ENCODE measurements at places on chromosomes 7 and 10.

DNA sequence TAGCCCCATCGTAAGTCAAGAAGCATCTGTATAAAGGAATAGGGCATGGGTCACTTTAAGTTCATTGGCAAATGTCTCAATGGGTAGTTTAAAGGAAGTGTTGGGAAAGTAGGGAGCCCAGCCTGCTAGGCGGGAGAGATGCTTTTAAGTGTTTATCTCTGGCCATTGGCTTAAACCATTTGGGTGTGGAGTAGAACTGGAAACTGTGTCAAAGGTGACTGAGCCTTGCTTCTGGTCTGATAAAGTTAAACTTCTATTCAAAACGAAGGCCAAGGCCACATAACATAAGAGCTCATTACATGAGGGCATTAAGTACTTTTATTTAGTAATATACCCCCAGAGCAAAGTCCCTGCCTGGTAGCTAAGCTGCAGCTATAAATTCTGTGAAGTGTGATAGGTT, 148.7 kb downstream of the SPAG6 start:
- DNase-seq = no peak

GRCh38 chr7:29310625-29311024, 116.0 kb downstream of the CHN2 start:
- DNase-seq = no peak

DNA sequence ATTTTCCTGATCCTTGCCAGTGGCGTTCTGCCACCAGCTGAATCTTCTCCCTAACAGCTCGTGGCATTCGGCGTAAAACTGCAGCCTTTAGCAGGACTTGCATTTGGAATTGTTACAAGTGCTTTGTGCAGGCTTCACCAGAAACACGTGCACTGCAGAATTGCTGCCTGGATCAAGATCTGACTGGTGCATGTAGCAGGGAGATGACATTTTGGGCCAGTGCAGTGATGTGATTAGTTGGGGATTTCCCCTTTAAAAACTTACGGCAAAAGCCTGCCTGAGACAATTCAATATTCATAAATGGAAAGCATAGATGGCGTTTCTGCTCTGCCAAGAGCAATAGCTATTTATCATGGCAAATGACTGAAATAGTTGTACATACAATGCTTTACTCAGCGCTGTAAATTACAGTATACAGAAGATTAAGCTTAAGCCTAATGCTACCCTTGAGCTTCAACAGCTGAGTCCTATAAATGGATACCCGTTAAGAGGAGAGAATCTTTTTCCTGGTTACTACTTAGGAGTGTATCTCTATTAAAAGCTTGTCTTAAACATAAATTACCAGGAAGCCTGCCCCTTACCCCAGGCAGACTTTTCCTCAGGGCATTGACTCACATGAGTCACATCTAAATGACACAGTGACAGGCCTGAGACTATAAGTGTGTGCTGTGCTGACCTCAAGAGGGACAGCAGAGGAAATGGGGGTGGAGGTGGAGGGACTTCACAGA, 106.3 kb downstream of the ATXN7L1 start:
- DNase-seq = no peak

GRCh38 chr10:3654980-3655379, 130.0 kb downstream of the KLF6 start:
- DNase-seq = no peak

DNA sequence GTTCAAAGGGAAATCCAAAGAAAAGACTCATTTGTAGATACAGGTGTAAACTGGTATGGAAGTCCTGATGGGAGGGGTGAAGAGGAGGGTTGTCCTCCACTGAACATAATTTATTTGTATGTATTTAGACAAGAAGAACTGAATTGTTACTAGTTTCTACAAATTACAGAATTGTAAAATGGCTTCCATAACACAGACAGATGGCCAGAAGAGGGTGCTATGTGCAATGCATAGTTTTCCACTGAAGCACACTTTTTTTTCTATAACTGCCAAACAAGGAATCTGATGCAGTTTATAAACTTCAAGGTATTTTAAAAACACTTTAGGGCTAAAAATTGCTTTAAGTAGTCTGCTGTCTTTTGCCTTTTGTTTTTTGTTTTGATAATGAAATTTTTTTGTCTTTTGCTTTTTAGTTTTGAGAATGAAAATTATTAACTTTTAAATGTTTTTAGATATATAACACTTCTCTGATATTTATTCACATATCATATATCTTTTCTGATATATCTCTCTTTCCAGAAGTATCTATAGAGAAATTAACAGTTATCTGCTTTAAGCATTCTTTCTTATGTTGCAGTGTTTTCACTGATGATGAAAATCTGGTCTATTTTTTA, 58.5 kb downstream of the PHYHIPL start:
- no peak for DNase-seq

DNA sequence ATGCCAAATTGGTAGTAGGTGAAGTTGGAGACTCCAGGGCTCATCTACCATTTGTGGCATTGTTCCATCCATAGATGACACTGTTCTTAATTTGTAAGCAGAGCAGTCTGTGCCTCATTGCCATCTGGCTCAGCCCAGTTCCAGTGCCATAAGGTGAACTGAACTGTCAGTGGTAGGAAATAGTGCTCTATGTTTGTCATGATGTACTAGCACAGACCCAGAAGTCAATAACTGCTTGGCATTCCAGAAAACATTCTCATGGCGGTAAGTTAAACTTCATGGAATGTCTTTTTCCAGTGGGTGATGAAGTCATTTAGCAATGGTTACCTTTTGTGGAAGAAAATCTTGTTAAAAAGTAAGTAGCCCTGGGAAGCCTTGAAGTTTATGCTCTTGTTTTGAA, 302.7 kb downstream of the SUGCT start:
- DNase-seq = no peak

DNA sequence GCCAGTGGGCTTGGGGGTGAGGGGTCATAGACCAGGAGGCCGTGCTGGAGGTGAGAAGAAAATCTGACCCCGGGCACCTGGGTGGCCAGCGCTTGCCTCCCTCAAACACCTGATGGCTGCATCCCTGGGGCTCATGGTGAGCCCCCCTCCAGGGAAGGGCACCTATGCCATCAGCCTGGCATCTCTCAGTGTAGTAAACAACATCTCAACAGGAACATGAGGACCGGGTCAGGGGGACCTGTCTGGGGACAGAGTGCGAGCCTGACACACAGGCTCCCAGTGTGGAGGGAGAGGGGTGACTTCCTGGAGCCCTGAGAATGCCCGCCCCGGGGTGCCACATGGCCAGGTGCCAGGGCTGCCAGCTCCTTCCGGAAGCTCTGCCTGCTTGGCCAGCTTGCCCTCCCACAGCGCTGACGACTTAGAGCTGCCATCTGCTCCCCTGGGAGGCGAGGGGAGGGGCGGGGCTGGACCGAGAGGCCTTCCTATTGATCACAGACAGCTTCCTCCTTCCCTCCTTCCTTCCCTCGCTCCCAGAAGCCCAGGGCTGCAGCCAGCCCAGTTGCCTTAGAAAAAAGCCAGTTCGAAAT, 12.3 kb downstream of the STX1A start:
- no peak for DNase-seq

DNA sequence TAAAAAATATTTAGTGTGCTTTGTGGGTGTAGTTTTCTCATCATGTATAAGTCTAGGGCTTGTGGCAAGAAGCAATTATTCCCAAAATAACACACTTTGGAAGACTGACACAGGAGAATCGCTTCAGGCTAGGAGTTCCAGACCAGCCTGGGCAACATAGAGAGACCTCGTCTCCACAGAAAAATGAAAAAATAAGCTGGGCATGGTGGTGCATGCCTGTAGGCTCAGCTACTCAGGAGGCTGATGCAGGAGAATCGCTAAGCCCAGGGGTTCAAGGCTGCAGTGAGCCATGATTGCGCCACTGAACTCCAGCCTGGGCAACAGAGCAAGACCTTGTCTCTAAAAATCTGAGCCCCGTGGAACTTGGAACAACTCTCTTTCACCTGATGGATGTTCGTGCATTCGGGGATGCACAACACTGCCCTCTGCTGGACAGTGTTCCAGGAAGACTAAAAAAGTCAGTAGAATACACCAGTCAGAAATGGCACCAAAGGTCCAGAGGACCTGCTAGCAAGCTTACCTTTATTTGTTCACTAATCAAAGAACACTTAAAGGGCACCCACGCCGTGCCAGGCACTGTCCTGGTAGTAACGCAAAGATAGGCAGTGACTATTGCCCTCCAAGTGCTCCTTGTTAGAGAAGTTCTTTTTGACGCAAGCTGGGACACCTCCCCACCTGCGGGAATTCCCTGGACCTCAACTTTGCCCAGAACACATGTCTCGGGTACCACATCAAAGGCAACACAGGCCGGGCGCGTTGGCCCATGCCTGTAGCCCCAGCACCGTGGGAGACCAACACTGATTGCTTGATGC, 81.9 kb upstream of the CALN1 start:
- DNase-seq = peak; percentile 46

GRCh38 chr7:144997512-144997911, 161.7 kb upstream of the TPK1 start:
- no peak for DNase-seq

- DNase-seq = no peak
Observed at GRCh38 chr10:89904755-89905154, 203.4 kb downstream of the KIF20B start.

DNA sequence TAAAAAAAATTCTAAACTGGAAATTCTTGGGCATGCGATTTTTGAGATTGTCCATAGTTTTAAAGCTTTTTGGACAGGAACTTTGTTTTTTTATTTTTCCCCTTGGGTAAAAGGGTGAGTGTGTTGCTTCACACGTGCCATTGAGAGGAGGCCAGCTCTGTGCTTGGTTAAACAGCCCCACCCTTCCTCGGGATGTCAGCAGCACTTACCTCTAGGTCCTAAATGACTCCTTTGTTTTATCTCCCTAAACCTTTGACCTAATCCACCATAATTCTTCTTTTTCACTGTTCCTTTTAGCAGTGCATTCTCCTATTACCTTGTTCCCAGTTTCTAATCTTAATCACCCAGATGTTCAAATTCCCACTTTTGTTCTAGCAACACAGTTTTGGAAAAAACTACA, 83.5 kb downstream of the SEMA3D start:
- no peak for DNase-seq

- no peak for DNase-seq
Observed at GRCh38 chr7:41720046-41720445, 17.2 kb upstream of the INHBA start.
